Posterior cingulate gyrus (tissue), 11 donors: ENCODE measurements at places on chromosomes 2 and 18.

- no peak for DNase-seq
Observed at GRCh38 chr2:71880846-71881610, 266.6 kb downstream of the CYP26B1 start.

DNA sequence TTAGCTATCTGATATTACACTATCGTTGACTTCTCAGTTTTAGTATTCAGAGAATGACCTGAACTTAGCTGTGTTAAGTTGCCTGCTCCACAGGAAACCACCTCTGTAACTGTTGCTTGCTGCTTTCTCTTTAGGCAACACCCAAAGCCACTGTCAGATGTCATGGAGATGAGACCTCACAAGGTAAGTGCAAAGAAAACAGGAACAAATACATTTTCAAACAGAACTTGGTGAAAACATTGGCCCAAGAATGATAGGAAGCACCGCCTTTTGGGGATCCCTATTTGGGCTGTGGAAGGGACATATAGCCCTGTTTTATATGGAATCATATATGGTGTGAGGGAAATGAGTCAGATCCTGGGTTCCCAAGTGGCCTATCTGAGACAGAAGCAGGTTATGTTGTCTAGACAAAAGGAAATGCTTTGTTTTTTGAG is 143.4 kb downstream of the UBE2E3 start:
- DNase-seq = no peak

- no peak for DNase-seq
Observed at GRCh38 chr2:172084395-172084644, 987 bp upstream of the DLX1 start.

GRCh38 chr18:54530285-54530684 is 60.8 kb upstream of the DYNAP start:
- no peak for DNase-seq

DNA sequence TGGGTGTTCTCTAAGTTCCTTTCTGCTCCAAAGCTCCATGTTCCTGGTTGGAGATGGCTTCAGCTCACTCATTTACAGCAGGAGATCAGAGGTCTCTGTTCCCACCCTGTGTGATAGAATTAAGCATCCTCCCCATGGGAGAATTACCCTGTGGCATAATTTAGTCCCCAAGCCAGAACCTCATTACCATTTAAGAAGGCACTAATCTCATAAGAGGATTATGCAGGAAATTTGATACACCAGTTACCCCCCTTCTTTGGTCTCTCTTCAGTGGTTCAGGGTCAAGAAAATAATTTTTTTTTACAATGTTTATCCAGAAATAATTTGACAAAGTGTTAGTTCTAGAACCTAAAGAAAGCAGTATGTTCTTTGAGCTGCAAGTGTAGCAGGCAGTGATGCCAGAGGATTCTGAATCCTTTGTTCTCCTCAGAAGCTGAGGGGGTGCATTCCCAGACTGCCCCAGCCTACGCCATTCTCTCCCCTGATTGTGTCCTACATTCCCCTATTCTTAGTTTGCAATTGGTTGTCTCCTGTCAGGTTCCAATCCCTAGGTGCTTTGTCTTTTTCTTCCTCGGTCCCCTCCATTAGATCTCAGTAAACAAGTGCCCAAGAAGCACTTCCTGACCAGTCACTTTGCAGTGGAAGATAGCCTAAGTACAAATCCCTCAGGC is 163.6 kb downstream of the PRKCE start:
- no peak for DNase-seq

DNA sequence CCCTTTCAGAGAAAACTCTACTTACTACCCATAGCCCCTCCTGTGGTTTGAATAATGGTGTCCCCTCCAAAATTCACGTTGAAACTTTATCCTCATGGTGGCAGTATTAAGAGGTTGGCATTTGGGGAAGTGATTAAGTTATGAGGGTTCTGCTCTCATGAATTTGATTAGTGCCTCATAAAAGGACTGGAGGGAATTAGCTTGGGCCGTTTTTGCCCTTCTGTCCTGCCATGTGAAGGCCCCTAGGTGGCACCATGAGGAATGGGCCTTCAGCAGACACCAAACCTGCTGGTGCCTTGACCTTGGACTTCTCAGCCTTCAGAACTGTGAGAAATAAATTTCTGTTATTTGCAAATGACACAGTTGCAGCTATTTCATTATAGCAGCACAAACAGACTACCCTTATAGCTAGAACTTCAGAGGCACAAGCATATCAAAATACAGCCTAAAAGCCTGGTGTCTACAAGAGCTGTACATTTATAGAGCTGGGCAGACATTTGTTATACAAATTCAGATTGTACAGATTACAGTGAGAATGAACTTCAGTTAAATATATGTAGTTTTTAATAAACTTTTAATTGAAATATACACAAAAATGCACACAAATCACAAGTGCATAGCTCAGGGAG is 2.6 kb upstream of the PTPN2 start:
- no peak for DNase-seq

GRCh38 chr2:20599861-20600461 is 50.9 kb downstream of the HS1BP3 start:
- peak; percentile 17 for DNase-seq

- DNase-seq = no peak
Observed at GRCh38 chr2:161133366-161133765, 26.9 kb upstream of the TANK start.

GRCh38 chr2:75561566-75562512 is 1.1 kb upstream of the EVA1A start:
- no peak for DNase-seq

GRCh38 chr2:230668939-230669303 is 43.7 kb upstream of the CAB39 start:
- no peak for DNase-seq

DNA sequence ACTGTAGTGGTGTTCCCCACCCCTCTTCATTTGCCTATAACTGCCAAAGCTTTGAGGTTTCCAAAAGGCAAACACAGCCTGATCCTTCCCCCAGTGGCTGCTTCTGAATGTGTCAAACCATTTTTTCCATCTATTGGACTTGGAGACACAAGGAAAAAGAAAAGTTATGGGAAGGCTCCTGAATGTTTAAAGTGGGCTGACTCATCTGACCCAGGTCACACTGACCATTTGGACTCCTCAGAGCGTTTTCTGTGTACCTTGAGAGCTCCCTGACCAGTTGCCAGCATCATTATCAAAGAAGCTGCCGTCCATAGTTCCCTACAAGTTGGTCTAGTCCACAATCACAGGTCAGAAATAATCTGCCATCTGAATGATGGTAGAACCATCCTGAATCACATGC is 123.4 kb upstream of the COL3A1 start:
- no peak for DNase-seq

- DNase-seq = peak; percentile 48
Observed at GRCh38 chr18:12059334-12060181, 34.1 kb upstream of the ANKRD62 start.

GRCh38 chr18:59276047-59276446 is 2.8 kb upstream of the RAX start:
- no peak for DNase-seq

DNA sequence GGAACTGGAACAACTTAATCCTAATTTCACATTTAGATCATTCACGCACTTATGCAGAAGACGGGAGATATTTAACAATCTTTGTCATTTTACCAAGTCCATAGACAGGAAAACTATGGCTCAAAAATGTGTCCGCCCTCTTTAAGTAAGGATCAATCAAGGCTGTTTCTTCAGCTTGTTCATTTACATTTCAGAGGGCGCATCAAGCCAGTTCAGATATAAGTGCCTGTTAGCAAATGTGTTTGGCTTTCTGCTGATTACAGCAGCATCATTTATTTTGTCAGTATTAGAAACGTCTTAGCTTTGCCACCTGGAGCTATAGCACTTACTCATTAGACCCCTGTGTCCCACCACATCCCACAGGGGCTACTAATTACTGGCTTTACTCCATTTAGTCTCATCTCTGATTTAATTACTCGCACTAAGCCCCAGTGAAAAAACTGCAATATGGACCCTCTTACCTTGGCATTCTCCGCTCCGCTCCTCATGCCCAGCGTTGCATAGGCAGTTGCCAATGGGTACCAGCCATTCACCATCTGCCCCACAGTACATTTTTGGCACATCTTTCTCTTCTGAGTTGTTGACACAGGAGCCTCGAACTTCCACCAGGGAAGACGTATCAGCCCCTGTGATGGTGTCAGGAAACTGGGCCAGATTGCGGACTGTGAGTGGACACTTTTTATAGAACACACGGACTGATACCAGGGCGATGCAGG is 8.7 kb downstream of the EPHA4 start:
- DNase-seq = no peak

DNA sequence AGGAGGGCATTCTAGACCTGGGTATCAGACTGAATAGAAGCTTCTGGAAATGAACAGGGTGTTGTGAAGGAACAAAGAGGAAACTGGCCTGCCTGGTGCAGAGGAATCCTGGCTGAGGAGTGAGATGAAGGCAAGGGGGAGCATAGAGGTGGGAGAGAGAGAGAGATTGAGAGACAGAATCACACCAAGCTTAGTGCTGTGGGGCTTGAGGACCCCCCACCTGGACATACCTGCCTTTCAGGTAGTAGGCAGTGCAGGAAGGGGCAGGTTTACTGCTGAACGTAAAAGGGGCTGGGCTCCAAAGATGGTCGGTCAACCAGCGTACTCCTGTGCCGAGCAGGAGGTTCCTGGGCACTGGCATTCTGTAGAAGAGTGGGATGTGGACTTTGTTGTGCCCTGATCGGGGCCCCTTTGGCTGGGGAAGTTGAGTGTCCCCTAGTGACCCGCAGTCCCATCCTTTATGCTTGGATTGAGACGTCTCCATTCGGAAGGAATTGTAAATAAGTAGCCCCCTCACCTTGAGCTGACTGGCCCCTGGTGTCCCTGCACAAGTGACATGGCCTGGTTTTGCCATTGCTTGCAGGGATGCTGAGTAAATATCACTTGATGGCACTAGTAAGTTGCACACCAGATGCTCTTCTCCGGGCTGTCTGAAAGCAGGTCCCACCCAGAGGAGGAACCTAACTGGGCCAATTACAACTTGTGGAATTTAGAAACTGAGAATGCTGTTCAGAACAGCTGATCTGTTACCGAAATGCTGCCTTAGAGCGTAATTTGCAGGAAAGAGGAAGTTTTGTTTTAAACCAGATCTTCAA is 1.4 kb downstream of the UBE2F start:
- no peak for DNase-seq

DNA sequence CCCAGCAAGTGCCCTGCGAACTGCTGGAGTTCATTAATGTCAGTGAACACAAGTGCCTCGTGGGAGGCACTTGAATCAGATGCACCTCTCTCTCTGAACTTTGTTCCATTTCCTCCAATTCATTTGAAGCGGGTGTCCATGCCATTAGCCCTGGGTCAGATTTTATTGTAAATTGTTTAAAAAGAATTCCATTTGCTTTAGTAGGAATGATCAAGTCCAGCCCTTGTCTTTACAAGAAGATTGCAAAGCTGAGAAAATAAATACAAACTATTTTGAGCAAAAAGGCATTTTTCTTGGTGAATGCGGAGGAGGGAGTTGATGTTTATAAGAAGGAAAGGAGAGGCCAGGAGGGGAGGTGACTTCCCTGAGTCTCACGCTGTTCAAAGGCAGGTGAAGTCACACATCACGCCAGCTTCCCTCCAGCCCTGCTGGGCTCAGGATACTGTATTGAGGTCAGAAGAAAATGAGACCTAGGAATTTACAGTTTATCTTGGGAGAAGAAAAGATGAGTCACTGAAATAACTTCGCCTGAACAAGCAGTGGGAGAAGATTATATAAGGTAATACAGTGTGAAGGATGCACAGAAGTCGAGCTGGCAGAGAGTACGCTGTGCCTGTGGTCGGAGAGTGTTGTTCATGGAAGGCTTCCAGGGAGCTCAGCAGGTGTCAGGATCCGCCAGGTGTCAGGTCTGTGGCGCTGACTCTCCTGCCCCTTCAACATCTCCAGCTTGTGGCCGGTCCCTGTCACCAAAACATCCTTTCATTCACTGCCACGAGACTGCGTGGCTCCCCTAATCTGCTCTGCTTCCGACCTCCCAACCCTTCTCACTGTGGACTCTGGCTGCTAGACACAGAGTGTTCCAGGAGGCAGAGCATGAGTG is 36.5 kb downstream of the EFR3B start:
- DNase-seq = no peak

- DNase-seq = no peak
Observed at GRCh38 chr2:226971770-226972169, 135.9 kb downstream of the RHBDD1 start.

- no peak for DNase-seq
Observed at GRCh38 chr18:12233378-12233777, 20.8 kb upstream of the CIDEA start.

DNA sequence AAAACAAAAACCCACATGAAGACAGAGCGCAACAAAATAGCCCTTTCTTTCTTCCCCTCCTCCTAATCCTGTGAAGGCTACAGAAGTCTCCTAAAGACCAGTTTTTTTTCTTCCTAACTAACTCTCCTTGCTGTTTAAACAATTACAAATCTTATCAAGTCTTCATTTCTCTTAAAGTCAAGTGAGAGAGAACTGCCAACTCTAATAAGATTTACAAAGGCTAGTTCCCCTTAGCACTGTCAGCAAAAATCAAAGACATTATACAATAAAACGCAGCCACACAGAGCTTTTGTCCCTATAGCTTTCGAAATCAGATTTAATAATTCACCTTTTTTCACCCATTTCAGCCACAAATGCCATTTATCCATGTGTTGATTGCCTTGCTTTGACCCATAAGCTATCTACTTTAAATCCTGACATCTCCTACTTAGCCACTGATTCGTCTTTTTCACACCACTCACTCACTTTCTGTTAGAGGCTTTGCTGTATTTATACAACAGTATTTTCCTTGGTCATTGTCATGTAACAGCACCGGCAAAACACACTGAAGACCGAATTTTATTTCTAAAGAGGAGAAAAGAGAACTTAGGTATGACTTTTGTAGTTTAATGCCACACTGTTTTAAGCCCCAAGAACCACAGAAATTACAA is 5.9 kb downstream of the NRXN1 start:
- no peak for DNase-seq
